ENCODE measurements at places on chromosomes 5 and 9.
A peak's percentile ranks its signal among the peaks of the same experiment; 100 is the strongest.

DNA sequence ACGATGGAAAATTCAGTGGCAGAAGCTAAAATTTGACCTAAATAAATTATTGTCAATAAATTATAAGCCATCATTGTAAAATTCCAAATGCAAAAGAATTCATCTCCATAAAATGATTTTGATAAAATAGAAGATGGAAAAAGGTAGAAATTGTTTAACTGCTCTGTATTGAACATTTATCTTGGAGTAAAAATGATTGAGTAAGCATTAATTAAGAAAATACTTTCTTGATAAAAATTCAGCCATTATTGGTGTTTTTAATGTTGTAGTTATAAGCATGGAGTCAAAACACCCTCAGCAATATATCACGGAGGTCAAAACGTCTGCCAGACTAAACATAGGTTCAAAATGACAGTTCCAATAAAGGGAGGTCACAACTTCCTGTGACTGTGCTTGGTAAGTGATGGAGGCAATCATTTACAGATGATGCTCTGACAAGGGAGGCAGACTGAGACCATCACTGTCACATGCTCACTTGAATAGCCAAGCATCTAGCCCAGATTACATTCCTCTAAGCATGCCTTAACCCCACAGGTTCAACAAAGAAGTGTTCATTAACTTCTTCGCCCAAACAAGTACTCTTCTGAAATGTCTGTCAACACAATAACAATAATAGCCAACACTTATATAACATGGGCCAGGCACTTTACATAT, 69.5 kb downstream of the SH3TC2 start:
- no peak for DNase-seq

- DNase-seq = no peak
Measured at GRCh38 chr5:99191206-99191745, 262.5 kb upstream of the CHD1 start.

GRCh38 chr5:145718956-145719355, 116.2 kb downstream of the PRELID2 start:
- DNase-seq = no peak

GRCh38 chr9:96686638-96687335, 31.7 kb upstream of the PRXL2C start:
- peak; percentile 4 for DNase-seq

DNA sequence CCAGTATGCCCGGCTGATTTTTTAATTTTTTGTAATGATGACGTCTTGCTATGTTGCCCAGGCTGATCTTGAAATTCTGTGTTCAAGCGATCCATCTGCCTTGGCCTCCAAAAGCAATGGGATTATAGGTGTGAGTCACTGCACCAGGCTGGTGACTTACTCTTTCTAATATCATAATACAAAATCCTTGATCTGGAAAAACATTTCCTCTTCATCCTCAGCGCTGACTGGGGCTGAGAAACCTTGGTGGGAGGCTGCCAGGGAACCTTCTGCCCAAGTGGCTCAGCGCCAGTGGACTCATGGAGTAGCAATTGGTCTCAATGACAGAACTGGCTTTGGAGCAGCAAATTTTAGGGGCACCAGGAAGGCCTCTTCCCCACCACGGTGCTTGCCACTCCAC, 17.5 kb upstream of the SEMA4D start:
- DNase-seq = no peak

- no peak for DNase-seq
Measured at GRCh38 chr5:78588507-78588906, 60.1 kb downstream of the LHFPL2 start.

- DNase-seq = no peak
Measured at GRCh38 chr5:163695830-163696578, 190.6 kb downstream of the MAT2B start.

- DNase-seq = no peak
Measured at GRCh38 chr5:74092766-74093165, 466.8 kb downstream of the ARHGEF28 start.

DNA sequence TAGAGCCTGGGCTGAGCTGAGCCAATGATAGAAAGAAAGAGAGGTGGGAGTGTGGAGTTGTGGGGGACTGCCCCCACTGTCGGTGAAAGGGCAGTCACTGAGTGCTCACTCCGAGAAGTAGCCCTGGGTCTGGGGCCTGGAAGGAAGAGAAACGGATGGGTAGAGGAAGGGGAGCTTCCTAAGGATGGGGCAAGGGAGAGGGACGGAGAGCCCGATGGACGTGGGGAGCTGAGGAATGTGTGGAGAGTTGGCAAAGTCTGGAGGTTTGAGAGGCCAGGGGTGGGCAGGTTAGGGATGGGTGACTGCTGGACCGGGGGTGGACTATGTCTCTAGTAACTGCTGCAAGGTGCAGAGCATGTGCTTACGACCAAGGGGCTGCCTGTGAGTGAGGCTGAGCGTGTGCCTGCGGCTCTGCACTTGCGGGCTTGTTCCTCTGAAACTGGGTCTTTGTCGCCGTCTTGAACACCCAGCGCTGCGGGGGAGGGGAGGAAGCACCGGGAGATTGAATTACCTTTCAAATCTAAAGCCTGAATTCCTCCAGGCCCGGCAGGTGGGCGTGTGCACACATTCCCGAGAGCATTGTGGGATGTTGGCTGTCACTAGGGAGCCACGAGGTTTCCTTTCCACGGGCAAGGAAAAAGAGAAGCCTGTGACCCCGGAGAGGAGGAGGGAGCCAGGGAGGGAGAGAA, 76.4 kb upstream of the ARAP3 start:
- DNase-seq = no peak
